ENCODE measurements at places on chromosomes 3 and 15. TPM values are rescaled to one million over a fixed set of nuclear protein-coding genes. Genes with fewer than 3 reads are reported as not detected.

- DNase-seq: no peak
- H3K36me3 ChIP-seq: no peaks in the 10 kb centered on the region
- H3K4me1 ChIP-seq: no peaks in the 10 kb centered on the region
- no peak overlapping the region for H3K27ac ChIP-seq
Observed at GRCh38 chr3:2512881-2513280, 414.2 kb downstream of the CNTN4 start.

DNA sequence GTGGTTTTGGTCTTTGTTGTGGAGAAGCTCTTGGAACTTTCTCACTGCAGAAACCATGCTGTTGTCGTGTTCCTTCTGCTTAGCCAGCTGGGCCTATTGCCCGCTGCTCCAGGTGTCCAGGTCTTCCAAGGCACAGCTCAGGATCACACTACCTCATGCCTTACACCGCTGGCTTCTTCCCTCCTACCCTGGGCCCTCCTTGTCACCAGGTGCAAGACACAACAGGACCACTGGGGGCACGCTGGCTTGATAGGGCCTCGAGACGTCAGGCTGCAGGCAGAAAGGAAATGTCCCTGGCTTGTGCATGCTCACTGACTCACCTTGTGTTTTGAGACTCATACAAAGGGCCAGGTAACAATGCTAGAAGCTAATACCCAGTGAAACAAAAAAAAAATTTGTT, 32.3 kb downstream of the PAQR9 start:
- H3K4me3 ChIP-seq: no peak overlapping the region
- no peak for DNase-seq
- H3K4me1 ChIP-seq: no peaks in the 10 kb centered on the region
- no peaks in the 10 kb centered on the region for H3K36me3 ChIP-seq

Gene EPHB3
- polyA plus RNA-seq: 16.7 TPM

Gene NAA80
- polyA plus RNA-seq: 8.5 TPM

DNA sequence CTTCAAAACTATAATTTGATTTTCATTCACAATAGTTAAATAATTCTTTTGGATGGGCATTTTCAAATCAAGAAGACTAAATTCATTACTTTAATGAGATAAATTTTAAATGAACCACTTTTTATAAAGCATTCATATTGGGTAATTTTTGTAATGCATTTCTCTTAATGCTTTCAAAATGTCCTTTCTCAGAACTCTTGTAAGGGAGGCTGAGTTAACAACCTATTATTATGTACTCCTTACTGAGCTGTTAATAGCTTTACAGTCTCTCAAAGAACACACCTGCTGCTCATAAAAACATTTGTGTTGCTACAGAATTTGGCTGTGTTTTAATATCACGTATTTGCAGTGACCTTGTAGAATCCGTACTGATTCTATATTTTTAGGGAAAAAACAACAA, 334.0 kb upstream of the ARL6 start:
- no peak overlapping the region for H3K4me3 ChIP-seq
- no peak overlapping the region for H3K27ac ChIP-seq
- H3K4me1 ChIP-seq: no peaks in the 10 kb centered on the region
- no peaks in the 10 kb centered on the region for H3K27me3 ChIP-seq

DNA sequence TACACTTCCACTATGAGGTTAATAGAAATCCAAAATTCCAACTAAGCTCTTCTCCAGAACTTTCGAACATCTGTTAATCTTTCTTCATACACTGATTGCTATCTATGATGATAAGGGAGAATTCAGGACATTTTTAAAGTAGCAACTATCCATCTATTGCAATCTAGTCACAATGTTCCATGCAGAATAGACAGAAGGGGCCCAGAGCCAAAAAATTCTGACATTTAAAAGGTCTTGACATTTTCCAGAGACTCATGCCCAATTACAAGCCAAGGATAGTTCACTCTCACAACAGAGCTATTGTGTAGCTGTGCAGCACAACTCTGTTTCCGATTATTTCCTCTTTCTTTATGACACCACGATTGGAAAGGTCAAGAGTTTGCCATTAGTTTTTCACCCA, 999.7 kb upstream of the ALCAM start:
- H3K36me3 ChIP-seq: no peaks in the 10 kb centered on the region
- H3K27me3 ChIP-seq: no peaks in the 10 kb centered on the region
- H3K4me1 ChIP-seq: no peaks in the 10 kb centered on the region
- H3K27ac ChIP-seq: no peak overlapping the region
- no peak overlapping the region for H3K4me3 ChIP-seq

GRCh38 chr3:56917361-56918110, 115.8 kb upstream of the ARHGEF3 start:
- H3K4me1 ChIP-seq: peaks cover 6% of the 10 kb centered on the region
- no peaks in the 10 kb centered on the region for H3K36me3 ChIP-seq
- no peak for DNase-seq
- H3K4me3 ChIP-seq: no peak overlapping the region
- peak overlapping the region; percentile 50 for H3K27ac ChIP-seq

Gene HYAL1
- polyA plus RNA-seq: 2.9 TPM

Gene CORO2B
- polyA plus RNA-seq: 2.1 TPM

DNA sequence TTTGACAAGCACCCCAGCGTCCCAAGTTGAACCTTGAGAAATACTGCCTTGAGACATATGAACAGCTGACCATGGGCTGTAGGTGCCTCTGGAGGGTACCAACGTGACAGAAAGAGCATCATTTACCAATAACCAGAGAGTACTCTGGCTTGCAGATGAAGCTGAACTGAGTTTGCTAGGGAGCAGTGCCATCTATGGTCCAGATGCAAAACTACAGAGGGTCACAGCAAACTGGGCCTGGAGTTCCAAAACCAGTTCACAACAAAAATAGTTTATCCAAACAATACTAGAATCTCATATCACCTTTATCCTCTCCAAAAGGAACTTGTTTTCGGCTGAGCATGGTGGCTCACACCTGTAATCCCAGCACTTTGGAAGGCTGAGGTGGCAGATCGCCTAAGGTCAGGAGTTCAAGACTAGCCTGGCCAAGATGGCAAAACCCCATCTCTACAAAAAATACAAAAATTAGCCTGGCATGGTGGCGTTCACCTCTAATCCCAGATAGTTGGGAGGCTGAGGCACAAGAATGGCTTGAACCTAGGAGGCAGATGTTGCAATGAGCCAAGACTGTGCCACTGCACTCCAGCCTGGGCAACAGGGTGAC, 69.3 kb downstream of the CHAC1 start:
- H3K4me1 ChIP-seq: no peaks in the 10 kb centered on the region
- H3K27me3 ChIP-seq: no peaks in the 10 kb centered on the region
- H3K27ac ChIP-seq: no peak overlapping the region
- H3K4me3 ChIP-seq: no peak overlapping the region
- H3K36me3 ChIP-seq: peaks cover 3% of the 10 kb centered on the region

GRCh38 chr3:140180603-140181002, 245.6 kb downstream of the CLSTN2 start:
- no peak overlapping the region for H3K4me3 ChIP-seq
- H3K27me3 ChIP-seq: no peaks in the 10 kb centered on the region
- H3K27ac ChIP-seq: no peak overlapping the region
- H3K4me1 ChIP-seq: no peaks in the 10 kb centered on the region
- no peak for DNase-seq
- H3K36me3 ChIP-seq: no peaks in the 10 kb centered on the region

DNA sequence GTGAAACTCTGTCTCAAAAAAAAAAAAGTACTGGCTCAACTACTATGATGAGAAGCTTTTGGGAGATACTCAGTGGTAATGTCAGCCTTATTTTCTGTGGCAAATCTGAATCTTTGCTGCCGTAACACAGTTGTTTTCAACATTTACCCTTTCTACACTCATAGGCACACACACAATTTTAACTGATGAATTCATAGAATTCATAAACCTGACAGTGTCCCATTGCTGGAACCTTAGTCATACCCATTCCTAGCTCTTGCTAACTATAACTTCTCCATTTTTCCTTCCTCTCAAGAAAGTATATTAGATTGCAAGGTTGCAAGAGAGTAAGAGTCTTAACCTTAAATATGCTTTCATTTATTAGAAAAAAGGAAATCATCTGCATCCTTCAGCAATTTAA, 496.6 kb downstream of the FHIT start:
- no peaks in the 10 kb centered on the region for H3K4me1 ChIP-seq
- no peak overlapping the region for H3K4me3 ChIP-seq
- DNase-seq: no peak
- no peak overlapping the region for H3K27ac ChIP-seq
- no peaks in the 10 kb centered on the region for H3K27me3 ChIP-seq

Gene EPHA6
- not detected for polyA plus RNA-seq

DNA sequence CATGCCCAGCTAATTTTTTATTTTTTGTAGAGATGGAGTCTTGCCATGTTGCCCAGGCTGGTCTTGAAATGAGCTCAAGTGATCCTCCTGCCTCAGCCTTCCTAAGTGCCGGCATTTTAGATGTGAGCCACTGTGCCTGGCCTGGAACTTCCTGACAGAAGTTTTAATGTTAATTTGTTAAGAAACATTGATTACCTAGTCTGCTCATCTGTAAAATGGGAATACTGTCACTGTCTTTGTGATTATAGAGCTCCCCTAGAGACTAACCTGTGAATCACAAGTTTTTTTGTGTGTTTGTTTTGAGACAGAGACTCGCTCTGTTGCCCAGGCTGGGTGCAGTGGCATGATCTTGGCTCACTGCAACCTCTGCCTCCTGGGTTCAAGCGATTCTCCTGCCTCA, 4.3 kb upstream of the EIF3J start:
- H3K27me3 ChIP-seq: no peaks in the 10 kb centered on the region
- no peaks in the 10 kb centered on the region for H3K36me3 ChIP-seq
- no peak for DNase-seq
- H3K4me3 ChIP-seq: no peak overlapping the region
- no peak overlapping the region for H3K27ac ChIP-seq

GRCh38 chr3:129650256-129650872, 43.9 kb upstream of the PLXND1 start:
- H3K4me1 ChIP-seq: no peaks in the 10 kb centered on the region
- H3K36me3 ChIP-seq: no peaks in the 10 kb centered on the region
- no peak overlapping the region for H3K27ac ChIP-seq

DNA sequence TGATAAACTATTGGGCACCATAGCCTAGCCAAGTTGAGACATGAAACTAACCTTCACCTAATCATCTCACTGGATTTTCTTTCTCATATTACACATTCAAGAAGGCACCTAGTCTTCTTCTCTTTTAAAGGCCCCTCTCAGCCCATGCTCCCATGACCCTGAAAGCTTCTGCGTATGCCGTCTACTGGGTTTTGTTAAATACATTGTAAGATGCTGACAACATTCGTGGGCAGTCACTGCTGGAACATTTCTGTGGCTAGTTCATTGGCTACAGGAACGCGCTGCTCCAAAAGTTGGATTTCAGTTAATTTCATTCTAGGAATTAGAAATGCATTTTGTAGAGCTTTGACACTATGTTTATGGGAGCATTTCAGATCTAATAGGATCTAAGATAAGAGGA, 52.3 kb upstream of the CHD2 start:
- no peaks in the 10 kb centered on the region for H3K36me3 ChIP-seq
- no peak overlapping the region for H3K4me3 ChIP-seq
- DNase-seq: no peak
- H3K4me1 ChIP-seq: peaks cover 3% of the 10 kb centered on the region

Measured in small intestine (tissue), 16 donors.